ENCODE measurements at places on chromosomes 3 and 15. TPM values are rescaled to one million over a fixed set of nuclear protein-coding genes. Genes with fewer than 3 reads are reported as not detected.

Gene GHSR
- total RNA-seq, result not detected

Gene PLIN1
- not detected for total RNA-seq

Gene PLA2G4F
- total RNA-seq, result not detected

Gene SUSD5
- total RNA-seq, result 3.0 TPM

Gene CFAP100
- not detected for total RNA-seq

Gene NDN
- 39.3 TPM for total RNA-seq

Gene CEP19
- total RNA-seq, result 4.5 TPM

Gene MAN2A2
- total RNA-seq, result 4.7 TPM

DNA sequence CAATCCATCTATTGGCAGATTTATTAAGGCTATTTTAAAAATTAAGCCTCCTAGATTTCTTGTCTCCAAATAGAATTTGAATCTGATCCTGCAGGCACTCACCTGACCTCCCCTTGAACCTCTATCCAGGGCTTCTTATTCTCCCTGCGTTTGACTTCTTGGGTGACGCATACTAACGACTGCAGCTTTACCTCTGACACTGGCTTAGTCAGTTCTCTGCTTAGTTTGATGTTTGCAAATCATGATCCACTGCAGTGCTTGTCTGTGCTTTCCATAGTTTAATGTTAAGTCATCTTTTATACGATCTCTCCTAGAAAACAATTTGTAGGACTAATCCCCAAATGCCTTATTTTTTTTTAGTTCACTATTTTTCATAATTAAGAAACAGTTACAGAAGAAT is 233.1 kb downstream of the ROBO1 start:
- no peak for DNase-seq

- no peak for DNase-seq
Measured at GRCh38 chr3:5195605-5196004, 8.1 kb downstream of the EDEM1 start.

DNA sequence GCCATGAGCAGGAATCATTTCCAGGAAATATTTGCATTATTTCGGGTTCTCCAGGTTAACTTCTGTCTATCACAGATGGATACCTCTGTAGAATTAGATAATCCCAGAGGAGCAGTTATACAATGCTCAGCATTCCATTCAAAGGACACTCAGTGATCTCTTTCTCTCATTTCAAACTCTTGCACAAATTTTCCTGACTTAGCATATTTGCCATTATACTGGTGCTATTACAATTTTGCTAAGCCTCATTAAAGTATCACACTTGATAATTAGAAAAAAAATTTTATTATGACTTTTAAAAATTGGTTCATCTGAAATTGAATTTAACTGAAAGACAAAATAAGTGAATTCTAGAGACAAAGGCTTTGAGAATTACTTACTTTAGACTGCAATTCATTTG is 469.0 kb downstream of the EPHA3 start:
- no peak for DNase-seq

- no peak for DNase-seq
Measured at GRCh38 chr15:40650479-40650878, 44.5 kb upstream of the RAD51 start.

DNA sequence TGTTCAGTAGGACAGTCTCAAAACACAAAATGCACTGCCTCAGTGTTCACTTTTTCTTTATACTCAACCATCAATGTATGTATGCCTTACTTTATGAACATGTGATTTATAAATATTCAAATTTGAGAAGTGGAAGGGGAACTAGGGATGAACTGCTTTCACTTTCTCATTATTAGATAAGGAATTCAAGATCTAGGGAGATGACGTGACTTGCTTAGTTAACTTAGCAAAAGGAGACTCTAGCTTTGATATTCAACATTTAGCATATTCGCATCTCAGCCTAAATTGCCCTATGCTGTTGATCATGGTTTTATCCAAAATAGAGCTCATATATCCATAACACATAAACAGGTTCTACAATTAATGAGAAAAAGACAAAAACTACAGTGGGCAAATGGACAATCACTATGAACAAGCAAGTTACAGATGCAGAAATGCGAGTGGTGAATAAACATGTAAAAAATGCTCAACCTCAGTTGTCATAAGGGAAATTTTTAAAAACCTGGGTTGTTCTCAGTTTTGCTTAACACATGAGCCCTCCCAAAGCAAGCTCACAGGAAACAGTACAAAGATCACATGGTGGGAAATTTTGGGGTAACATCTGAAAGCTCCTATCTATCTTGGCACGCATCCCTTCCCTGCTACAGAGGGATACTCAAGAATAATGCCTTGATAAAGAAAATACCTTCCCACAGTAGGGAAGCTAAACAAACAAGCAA is 269.8 kb downstream of the THRB start:
- DNase-seq, result no peak

DNA sequence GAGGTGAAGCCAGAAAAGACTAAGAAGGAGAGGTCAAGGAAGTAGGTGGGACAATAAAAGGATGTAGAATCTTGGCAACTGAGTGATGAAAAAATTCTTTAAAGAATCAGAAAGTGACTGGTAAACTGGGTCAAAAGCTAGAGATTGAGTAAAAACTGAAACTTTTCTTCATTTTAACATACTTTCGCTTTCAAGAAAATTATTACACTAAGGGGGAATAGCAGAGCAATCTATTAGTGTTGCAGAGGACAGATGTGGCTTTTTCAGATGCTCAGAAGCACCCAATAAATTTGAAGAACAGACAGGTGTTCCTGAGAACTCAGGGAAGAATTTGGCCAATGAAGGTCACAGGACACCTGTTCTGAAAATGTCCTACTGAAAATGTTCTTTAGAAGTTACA is 805.4 kb upstream of the ALCAM start:
- no peak for DNase-seq

GRCh38 chr15:44568338-44568737 is 31.4 kb downstream of the EIF3J start:
- no peak for DNase-seq

DNA sequence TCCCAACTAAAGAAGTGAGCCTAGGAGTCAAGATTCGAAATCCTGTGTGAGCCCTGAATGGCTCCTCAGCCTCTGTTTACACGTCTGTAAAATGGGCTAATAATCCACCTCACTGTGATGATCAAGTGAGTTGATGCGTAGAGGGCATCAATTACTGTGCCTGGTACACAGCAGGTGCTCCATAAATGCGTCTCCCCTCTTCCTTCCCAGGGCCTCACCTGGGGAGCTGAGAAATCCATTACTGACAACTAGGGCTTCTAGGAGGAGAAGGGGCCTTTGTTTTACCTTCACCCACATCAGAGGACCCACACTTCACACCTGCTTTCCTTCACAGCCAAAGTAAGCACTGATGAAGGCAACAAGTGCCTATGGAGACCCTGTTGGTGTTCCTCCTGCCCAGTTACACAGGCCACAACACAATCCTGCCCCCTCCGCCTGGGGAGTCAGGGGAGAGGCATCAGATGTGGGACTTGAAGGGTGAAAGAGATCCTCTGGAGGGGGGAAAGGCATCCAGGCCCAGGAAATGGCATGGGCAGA is 1.4 kb downstream of the CIB2 start:
- DNase-seq, result no peak

DNA sequence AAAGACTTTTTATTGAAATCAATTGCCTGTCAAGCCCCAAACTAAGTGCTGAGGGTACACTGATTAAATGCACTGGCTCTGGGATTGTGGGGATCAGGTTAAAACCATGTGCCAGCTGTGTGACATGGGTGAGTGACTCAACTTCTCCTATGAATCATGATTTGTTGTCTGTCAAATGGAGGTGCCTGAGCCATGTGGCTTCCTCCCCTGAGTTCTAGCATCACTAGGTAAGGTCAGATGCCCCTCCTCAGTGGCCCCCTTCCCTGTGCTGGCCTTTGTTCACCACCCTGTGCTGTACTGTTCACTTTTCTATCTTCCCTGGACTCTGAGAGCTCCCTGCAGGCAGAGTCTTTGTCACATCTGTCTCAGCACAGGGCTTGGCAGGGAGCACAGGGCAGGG is 43.6 kb upstream of the ATP2B2 start:
- DNase-seq, result no peak

DNA sequence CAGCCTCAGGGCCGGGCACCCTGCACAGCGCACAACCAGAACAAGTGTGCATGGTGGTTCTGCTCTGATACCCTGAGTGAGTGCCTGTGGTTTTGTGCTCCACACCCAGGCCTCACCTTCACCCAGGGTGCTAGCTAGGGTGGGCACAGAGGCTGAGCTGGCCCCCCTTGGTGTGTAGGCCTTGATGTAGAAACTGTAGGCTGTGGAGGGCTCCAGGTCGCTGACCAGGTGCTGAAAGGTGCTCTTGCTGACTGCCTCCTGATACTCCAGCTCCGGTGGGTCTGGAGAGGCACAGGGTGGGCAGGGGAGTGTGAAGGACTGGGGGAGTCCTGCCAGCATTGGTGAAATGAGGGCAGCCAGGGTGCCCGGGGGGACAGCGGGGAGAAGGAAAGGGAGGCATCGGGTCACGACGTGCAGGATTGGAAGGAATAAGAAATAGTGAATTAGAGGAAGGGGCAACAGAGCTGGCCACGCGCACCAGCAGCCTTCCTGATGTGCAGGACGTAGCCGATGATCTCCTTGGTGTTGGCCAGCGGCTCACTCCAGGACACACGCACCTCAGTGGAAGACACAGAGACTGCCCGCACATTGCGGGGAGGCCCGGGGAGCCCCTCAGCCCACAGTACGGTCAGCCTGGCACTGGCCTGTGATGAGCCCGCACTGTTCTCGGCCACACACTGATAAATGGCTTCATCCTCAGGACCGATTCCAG is 26.6 kb downstream of the RNU5B-1 start:
- DNase-seq, result no peak

DNA sequence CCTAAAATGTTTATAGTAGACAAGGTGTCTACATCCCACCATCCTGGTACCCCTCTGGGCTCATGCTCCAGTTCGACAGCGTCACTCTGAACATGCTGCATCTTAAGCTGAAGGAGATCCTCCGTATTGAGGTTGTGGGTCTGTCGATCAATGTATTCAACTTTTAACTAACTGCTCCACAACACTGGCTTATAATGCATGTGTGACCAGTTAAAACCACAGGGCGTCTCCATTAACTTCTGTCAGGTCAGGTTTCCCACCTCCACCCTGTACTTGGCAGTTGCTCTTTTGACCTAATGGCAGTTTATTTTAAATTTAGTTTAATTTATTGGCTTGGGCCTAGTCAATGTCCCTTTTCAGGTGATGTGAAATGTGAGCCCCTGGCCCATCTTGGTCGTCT is 17.8 kb upstream of the RARRES1 start:
- DNase-seq, result no peak

DNA sequence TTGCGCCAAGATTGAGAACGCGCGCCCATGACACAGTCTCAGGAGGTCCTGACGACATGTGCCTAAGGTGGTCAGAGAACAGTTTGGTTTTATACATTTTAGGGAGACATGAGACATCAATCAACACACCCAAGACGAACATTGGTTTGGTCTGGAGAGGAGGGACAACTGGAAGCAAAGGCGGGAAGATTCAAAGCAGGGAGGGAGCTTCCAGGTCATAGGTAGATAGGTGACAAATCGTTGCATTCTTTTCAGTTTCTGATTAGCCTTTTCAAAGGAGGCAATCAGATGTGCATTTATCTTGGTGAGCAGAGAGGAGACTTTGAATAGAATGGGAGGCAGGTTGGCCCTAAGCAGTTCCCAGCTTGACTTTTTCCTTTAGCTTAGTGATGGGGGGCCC is 828.4 kb upstream of the DPPA4 start:
- no peak for DNase-seq

All from SK-MEL-5 (cell line).